ENCODE measurements at places on chromosomes 6 and 20.

DNA sequence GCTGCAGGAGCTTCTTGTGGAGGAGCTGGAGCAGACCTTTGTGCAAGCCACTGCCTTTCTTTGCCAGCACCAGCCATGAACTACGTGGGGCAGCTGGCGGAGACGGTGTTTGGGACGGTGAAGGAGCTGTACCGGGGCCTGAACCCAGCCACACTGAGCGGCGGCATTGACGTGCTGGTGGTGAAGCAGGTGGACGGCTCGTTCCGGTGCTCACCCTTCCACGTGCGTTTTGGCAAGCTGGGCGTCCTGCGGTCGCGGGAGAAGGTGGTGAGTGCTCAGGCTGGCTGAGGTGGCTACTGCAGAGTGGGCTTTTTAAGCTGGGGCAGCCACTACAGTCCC, 5.1 kb downstream of the LPIN3 start:
- no peak for DNase-seq

GRCh38 chr6:149289192-149289781, 28.2 kb upstream of the TAB2 start:
- no peak for DNase-seq

GRCh38 chr6:141925001-141925400, 207.7 kb upstream of the GJE1 start:
- DNase-seq = no peak

- DNase-seq = no peak
Measured at GRCh38 chr6:79841577-79842375, 105.6 kb downstream of the ELOVL4 start.

DNA sequence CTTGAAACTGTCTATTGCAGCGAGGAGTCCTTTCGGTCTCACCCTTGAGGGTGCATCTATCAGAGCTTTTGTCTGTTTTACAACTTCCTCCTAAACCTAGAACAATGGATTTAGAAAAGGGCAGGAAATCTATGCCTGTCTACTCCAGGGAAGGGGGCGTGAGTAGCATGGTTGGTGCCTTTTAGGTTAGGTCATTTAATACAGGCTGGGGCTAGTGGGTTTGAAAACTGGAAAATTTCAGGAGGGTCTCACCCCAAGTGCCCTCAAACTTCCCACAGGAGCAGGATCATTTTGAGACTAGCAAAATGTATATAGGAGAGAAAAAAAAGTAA, 33.5 kb upstream of the BMP6 start:
- DNase-seq = no peak

GRCh38 chr6:98454809-98455322, 379.5 kb upstream of the POU3F2 start:
- DNase-seq = no peak

GRCh38 chr6:143844006-143844405, 868 bp downstream of the LTV1 start:
- DNase-seq = no peak

DNA sequence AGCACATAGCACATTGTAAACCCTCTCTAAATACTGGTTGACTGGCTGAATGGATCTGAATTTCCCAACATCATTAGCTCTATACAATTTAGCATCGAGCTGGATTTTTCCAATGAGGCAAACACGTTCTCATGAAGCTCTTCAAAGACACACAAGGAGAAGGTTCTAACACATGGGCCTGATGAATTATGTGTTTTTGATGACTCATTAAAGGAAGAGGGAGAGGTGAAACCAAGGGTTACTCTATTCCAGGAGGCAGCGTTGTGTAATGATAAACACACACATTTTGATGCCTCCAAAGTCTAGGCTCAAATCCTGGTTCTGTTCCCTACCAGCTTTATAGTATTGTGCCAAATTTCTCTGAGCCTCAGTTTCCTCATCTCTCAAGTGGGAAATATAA, 84.3 kb downstream of the PFDN4 start:
- DNase-seq = no peak

DNA sequence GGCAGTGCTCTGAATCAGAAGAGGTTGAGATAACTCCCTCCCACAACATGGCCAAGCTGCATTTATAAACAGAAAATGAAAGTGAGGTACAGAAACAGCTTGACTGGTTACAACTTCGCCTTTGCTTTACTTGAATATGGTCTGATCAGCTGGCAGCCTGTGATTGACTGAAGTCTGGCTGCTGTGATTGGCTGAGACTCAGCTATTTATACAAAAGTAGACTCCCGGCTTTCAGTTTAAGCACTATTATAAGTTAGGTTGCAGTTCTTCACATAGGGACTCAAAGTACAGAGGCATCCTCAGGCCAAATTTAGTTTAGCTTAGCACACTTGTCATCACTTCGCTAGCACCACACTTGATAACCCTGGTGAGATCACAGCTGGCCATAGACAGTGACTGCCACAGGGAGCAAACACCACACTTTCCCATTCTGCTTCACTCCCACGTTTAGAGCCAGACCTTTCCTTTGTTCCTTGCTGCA, 362.6 kb downstream of the EPM2A start:
- no peak for DNase-seq

DNA sequence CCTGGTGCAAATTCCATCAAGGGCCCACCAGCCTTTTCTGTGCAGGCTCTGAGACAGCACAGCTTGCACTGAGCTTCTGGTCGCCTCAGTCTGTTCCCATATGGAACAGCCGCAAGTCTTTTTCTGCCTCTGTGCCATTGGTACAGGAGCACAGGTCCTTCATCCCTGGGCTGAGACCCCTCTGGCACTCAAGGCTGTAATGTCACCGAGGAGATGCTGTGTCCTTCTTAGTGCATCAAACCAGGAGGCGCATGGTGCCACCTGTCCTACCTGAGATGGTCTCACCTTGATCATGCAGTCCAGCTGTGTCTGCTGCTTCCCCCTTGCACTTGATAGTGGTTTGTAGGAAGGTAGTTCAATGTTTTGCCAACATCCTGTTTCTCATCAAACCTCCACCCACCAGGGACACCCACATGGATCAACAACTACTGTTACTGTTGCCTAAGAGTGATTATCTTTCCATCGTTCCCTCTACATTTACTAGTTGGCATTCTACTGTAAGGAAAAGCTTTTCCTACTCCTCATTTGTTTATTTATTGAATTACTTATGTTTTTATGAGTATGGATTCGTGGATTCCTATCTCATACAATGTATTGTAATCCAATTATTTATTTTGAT, 29.0 kb downstream of the FAM50B start:
- no peak for DNase-seq

- no peak for DNase-seq
Measured at GRCh38 chr6:151506761-151507160, 12.9 kb downstream of the CCDC170 start.

DNA sequence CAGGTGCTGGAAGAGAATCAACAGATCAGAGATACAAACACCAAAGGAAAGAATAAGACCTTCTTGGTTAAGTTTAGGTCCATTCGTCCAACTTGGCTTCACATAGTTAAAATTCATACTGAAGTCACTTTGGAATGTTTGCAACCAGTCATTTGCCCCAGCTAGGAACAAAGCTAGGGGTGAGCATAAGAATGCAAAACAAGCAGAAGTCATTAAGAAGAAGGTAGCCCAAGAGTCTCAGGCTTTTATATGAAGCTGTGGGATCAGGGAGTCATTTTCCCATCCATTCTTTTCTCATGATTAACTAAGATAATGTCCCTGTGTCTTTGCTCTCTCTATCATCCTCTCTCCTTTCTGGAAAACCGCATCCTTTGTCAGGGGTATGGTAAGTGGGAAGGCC, 51.5 kb upstream of the TMEM170B start:
- no peak for DNase-seq

GRCh38 chr20:49276961-49277785, 684 bp downstream of the ZNFX1 start:
- DNase-seq = no peak

- no peak for DNase-seq
Measured at GRCh38 chr20:11734431-11734830, 183.3 kb upstream of the BTBD3 start.

GRCh38 chr6:57317060-57317943, at the start of gene PRIM2:
PRIM2 (plus strand) TSS chr6:57317630; CDS start chr6:57318446, 816 bp downstream.
- peak; percentile 96 for DNase-seq

GRCh38 chr6:163429858-163430448, 15.4 kb downstream of the QKI start:
- no peak for DNase-seq

DNA sequence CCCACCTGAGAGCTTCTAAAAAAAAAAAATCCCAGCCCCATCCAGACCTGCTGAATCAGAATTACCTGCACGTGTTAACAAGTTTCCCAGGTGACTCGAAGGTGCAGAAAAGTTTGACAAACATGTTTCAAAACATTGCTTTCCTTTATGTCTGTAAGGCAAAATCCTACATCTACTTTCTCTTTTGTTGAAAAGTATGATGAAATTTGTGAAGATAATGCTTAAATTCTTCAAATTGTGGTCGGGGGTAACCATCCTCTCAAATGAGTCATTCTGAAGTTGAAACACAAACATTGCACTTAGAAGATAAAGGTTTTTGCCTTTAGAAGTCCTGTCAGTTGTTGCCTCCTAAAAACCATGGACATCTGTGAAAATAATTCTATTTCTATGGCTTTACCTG, 429.7 kb downstream of the EPHA7 start:
- DNase-seq = no peak

DNA sequence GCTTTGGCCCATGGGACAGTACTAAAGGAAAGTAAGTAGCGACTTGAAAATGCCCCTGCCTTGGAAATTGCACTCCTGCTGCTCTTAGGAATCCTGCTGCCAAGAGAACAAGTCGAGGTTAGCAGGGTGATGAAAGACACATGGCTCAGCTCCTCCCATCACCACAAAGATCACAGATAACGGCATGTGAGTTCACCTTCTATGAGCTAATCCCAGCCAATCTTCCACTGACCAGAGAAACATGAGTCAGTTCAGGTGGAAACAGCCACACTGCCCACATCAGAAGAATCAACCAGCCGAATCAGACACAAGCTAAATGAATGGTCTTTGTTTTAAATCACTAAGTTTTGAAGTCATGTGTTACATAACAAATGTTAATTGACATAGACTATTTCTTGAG, 106.3 kb downstream of the PRKN start:
- DNase-seq = peak; percentile 26
